Midbrain (tissue), 1 donor: ENCODE measurements at places on chromosomes 13 and 19.

DNA sequence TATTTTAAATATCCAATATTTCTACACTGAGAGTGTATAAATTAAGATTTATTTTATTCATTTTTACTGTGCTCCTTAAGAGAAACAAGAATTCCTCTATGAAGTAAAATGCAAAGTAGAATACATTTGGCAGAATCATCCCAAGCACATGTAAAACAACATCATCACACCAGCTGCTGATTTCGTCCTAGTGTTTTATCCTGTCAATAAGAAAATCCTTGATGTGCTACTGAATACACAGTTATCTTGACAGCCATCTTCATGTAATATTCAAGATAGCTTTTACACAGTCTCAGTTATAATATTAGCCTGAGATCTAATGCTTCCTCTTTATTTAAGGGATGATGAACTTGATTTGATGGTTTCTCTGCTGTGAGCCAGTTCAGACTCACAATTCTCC, 282.4 kb downstream of the MZT1 start:
- DNase-seq: no peak

- DNase-seq: no peak
Measured at GRCh38 chr13:59274958-59275727, 888.6 kb downstream of the DIAPH3 start.

GRCh38 chr19:38265213-38265861, 964 bp downstream of the SPINT2 start:
- DNase-seq: peak; percentile 27

DNA sequence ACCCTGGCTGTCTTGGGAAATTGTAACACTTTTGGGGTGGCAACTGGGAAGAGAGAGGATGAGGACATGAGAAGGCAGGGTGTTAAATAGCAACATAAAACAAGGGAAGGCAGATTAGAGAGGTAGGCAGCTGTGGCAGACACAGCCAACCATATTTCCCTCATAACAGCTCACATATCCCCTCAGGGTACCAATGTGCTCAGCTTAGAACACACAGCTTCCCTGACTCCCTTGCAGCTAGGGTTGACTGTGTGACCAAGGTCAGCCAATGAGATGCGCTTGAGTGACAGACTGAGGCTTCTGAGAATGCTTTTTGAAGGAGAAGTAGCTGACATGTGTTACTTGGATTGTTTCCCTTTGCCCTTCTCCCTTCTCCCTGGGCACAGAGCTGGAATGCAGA, 28.8 kb upstream of the SPATA13 start:
- no peak for DNase-seq

GRCh38 chr13:40943073-40943472, 76.0 kb downstream of the ELF1 start:
- DNase-seq: no peak

DNA sequence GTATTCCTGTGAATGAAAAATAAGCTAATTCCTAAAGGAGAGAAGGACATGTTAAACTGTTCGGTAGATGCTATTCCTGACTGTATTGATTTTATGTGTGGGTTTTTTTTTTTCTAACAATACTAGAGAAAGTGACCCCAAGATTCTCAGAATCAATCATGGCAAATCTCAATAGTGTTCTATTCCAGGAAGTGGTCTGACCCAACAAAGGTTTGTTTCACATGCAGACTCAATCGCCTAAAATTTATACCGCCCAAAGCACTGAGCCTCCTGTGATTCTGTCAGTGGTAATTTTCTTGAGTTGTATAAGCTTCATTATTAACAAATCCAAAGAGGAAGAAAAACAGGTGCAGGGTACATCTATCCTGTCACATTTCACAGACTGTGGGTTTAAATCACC, 293.7 kb downstream of the SUCLA2 start:
- no peak for DNase-seq

- no peak for DNase-seq
Measured at GRCh38 chr19:45279587-45280192, 28.6 kb downstream of the MARK4 start.

GRCh38 chr13:106336668-106337067, 198.8 kb downstream of the EFNB2 start:
- no peak for DNase-seq

GRCh38 chr19:13093407-13094105, 9.1 kb downstream of the LYL1 start:
- peak; percentile 84 for DNase-seq

GRCh38 chr19:6042776-6043726, 65.1 kb upstream of the RANBP3 start:
- DNase-seq: no peak

GRCh38 chr19:8577247-8577646, at the start of gene MYO1F:
Gene MYO1F, minus strand, starts transcription at chr19:8577442. Its CDS starts 133 bp downstream, at chr19:8577309.
- peak; percentile 5 for DNase-seq

DNA sequence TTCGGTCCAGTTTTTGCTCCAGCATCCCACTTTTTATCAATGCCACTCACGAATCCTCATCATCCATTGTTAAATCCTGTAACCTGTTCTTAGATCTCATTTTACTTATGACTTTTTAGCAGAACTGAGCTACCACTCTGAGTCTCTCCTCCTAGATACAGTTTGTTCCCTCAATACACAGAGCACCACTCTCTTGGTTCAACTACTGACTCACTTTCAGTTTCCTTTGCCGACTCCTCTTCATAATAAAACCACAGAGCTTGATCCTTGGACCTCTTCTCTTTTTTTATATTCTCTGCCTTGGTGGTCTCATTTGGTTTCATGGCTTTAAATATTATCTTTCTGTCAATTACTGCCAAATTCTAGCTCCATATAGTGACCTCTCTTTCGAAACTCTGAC, 150.3 kb downstream of the SLITRK5 start:
- DNase-seq: no peak

- no peak for DNase-seq
Measured at GRCh38 chr13:111490611-111491010, 170.2 kb downstream of the TEX29 start.

- DNase-seq: no peak
Measured at GRCh38 chr13:113187883-113188665, 20.4 kb downstream of the PCID2 start.

- DNase-seq: no peak
Measured at GRCh38 chr13:75652726-75653125, 16.6 kb downstream of the LMO7 start.

DNA sequence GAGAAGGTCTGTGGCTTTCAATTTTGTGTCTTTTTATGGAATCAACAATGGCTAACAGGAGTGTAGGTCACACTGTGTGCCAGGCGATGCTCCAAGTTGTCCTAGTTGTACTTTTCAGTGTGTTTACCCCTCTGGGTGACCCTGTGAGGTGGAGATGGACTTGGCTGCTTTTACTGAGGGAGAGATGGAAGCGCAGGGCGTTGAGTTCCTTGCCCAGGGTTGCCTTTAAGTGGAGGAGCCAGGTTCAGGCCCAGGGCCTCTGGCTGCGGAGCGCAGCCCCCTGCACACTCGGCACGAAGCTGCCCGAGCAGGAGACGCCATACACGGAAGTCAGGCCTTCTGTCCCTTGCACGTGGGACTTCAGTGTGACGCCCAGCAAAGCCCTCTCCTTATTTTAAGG, 112.8 kb downstream of the RAB20 start:
- DNase-seq: no peak

GRCh38 chr13:74103970-74104555, 30.1 kb downstream of the KLF12 start:
- DNase-seq: no peak

GRCh38 chr13:21683034-21683733, 12.3 kb downstream of the FGF9 start:
- DNase-seq: no peak

GRCh38 chr13:27118428-27119054, 53.1 kb downstream of the USP12 start:
- DNase-seq: no peak

GRCh38 chr13:37806666-37807065, 62.9 kb downstream of the TRPC4 start:
- DNase-seq: no peak

DNA sequence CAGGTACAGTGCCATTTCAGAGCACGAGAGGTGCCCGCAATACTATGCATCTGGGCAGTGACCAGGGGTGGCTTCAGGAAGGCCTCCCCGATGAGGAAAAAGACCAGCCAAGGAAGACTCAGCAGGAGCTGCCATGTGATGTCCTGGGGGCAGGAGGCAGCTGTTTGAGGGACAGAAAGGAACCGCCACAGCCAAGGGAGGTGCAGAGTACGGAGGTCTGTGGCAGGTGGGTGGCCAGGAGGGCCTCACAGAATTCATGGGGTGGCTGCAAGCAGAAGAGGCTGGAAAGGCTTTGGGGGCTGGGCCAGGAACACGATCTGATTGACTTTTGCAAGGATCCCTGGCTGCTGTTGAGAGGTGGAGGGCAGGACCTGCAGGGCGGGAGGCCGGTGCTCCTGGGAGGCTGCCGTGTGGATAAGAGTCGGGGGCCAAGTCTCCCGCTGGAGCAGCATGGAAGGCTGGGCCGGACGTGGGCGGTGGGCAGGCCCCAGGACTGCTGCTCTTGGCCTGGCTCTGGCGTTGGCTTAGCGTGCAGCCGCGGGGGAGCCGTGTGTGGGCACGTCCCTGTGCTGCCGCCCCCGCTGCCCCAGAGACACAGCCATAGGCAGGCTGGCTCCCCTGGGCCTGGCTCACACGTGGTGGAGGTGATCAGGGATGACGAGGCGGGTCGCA, 29.1 kb downstream of the CEBPA start:
- no peak for DNase-seq

GRCh38 chr19:13033819-13034611, 38.7 kb downstream of the NFIX start:
- DNase-seq: no peak

DNA sequence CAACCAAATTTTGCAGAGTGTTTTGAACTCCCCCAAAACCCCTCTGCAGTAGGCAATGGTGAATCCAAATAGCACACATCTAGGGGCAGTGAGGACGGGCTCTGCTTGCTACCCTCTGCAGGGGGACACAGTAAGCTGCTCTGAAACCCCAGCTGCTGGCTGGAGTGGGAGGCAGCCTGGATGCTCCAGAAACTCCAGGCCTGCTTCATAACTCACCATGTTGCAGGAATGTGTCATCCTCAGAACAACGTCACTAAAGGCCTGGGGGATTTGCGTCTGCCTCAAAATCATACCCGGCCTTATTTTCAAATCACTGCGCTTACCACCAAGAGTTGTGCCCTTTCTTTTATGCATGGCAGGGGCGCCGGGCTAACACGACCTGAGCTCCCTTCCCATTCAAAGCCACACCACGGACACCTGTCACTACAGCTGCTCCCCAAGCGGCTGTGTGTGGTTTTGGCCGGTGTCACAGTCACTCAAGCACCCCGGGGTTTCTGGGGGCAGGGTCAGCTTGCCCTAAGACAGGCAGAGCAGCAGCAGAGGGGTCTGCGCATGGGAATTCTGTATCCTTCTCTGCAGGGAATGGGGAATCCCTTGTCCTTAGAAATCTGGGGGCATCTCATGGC, 93.9 kb downstream of the TSHZ3 start:
- DNase-seq: no peak

DNA sequence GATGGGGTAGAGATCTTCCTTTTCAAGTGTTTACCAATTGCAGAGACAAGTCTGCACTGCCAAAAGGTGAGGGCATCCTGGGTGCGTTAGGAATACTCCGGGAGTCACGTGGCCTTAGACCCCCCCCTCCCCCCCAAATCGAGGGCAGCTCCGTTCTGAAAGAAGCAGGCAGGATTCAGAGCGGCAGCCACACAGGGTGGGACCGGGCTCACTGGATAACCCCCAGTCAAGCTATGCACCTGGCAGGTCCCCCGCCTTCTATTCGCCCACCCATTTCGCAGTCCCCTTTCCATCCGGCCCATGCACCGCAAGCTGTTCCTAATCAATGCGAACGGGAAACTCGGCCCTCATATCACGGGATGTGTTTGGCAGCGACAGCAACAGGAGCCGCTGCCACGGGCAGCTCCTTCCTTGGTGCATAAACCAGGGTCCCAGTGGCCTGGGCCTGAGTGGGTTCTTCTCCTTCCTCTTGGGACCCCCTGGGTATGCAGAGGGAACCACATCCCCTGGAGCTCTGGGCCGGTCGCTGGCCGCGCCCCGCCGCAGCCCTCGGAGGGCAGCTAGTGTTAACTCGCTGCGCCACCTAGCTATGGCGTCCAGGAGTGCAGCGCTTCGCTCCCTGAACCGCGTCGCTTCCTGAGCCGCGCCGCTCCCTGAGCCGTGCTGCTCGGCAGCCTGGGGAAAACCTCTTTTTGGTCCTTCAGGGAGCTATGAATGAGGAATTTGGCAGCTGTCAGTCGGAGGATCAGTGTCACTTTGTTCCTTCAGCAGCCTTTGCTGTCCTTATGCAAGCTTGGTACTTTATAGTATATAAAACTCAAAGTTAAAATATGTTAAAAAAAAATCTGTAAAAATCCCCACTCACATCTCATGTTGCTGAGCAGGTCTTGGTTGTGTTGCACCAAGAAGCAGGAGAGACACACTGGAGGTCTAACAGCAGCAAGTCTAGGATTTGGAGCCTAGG, 41.4 kb downstream of the LYL1 start:
- DNase-seq: peak; percentile 95

GRCh38 chr19:47381653-47382279, 32.7 kb downstream of the DHX34 start:
- no peak for DNase-seq

DNA sequence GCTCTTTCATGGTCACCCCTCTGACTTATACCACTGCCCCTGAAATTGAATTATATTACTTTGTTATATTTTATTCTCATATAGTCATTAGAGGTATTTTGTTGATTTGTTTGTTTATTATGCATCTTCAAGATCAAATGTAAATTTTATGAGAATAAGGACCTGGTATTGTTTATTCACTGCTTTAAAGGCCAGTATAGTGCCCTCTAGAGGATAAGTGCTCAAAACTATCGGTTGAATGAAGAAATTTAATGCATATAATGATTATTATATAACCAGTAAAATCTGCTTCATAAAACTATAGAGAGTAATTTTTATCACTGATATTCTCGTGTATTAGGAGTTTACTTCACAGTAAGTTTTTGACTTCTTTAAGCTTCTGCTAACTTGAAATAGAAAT, 1401.9 kb downstream of the SLITRK1 start:
- no peak for DNase-seq

DNA sequence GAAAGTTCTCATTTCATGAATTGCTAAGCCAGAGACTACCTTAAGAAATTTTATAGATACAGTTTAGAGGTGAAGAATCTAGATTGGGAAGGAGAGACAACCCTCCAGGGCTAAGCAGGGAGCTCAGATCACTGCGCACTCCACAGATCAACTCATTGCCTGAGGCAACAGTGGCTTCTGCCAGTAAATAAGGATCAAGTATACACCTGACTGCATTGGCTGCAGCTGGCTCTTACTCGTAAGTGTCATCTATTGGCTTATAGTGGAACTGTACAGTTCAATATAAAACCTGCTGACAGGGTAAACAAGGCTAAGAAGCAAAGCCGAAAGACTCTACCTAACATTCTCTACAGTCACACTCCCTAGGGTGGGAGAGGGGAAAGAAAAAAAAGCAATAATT, 18.0 kb upstream of the C1QTNF9B start:
- DNase-seq: no peak

DNA sequence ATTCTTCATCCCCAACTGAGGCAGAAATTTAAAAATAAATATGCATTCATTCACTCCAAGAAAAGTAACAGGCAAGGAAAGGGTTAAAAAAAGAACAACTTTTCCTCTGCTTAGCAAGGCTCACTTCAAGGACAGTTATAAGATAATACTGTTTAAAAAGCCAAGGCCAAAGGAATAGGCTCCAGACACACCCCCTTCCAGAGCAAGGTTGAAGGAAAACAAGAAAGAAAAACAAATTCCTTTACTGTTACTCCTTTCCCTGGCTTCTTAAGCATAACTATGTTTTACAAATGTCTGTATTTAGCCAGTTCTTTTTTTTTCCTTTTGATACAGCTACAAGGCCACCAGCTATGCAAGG, 8.5 kb downstream of the SIGLEC11 start:
- DNase-seq: no peak
